ENCODE measurements at places on chromosomes 4 and X.

DNA sequence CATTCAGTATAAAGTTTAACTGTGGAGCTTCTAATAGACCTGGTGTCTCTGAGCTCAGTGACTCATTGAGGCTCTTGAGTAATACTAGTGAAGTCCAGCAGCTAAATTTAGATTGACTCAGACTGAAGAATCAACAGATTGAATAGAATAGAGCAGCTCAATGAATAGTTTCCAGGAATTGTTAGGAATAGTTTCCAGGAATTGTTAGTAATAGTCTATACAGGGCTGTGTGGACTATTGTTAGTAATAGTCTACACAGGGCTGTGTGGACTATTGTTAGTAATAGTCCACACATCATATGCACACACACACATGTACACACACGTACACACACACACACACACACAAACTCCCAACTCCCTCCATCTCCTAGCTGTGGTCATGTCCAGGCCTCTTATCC, 3.0 kb downstream of the GIMD1 start:
- peak; percentile 86 for DNase-seq

- DNase-seq = no peak
Measured at GRCh38 chr4:101540336-101540735, 193.0 kb upstream of the PPP3CA start.

GRCh38 chr4:68182382-68182820, 52.7 kb upstream of the TMPRSS11F start:
- DNase-seq = no peak

- DNase-seq = peak; percentile 1
Measured at GRCh38 chrX:47751670-47752069, 85.0 kb upstream of the ZNF81 start.

DNA sequence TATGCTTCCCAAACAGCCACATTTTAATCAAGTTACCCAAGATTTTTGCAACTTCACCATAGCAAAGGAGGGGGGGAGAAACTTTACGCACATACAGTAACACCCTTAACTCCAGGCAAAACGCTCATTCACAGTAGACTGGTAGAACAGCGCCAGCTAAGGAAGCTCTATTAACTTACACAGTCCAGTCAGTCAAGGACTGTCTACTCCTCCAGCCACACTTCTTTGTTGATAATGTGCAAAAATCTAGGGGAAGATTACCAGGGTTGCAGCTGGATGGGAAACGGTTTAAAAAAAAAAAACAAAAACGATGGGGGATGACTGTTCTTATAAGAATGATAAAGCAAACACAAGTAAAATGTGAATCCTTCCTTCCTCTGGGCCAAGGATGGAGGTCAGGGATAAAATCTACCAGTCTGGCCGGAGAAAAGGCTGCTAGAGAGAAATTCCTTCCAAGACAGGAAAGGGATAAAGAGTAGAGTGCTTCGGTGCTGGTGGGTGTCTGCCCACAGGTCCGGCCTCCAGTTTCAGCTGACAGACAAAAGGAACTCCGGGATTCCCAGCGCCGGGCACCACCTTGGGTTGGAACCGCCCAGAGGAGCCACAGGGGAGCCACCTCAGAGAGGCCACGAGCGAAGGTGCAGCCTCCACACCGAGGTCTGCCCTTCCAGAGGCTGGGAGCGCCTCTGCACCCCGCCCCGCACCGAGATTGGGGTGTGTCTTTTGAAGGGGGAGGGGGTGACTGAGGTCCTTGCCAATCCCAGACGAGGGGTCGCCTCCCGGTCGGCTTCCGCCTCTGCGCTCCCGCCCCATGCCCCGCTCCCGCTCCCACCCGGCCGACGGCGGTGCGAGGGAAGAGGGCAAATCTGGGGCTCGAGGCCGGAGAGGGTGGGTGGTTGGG, 811 bp downstream of the ANKRD50 start:
- DNase-seq = peak; percentile 73

Data from COLO829 (cell line).